ENCODE measurements at places on chromosomes 12 and 14.

GRCh38 chr12:70178038-70178437 is 65.2 kb upstream of the CNOT2 start:
- DNase-seq = no peak

DNA sequence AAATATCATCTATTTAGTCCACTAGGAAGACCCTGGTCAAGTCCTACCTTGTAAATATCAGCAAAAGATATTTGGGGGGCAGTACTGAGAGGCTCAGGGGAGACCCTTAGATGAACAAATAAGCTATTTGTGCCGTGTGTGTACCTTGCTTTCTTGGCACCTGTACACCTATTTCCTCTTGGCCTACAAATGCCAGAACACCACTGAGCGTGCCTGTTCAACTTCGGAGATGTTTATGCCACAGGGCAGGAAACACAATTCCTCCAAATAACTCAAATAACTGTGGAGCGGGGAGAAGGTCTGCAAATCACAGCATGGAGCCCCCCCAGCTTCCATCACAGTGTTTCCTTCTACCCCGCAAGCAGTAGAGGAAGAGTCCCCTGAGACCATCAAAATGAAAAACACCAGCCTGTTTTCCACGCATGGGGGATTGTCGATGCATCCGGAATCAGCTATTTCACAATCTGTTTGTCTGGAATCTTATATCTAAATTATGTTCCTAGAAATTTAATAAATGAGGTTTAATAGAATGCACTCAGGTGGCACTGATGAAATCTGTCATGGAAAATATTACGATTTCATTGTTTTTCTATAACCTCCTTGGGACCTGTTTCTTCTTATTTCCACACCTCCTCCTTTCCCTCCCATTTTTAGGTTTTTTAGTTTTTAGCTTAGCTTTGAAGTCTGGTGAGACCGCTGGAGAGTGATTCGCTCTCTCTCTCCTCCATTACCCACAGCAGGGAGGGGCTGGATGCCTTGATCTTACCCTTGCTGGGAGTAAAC is 254.0 kb upstream of the SRRM4 start:
- DNase-seq = no peak

DNA sequence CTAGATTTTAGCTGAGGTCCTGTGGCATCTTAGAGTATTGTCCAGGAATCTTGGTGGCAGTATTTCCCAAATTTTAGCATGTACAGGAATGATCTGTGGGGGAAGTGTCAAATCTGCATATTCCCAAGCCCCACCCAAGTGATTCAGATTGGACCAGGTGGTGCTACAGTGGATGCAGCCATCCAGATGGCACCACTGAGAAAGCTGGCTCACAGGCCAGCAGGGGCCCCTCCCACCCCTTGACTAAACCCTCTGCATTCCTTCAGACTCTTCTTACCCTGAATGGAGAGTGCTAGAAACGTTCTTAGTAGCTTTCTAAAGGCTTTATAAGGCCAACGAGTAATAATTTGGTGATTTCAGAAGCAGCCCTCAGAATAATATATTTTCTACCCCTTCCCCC is 255.2 kb downstream of the NRXN3 start:
- DNase-seq = no peak

DNA sequence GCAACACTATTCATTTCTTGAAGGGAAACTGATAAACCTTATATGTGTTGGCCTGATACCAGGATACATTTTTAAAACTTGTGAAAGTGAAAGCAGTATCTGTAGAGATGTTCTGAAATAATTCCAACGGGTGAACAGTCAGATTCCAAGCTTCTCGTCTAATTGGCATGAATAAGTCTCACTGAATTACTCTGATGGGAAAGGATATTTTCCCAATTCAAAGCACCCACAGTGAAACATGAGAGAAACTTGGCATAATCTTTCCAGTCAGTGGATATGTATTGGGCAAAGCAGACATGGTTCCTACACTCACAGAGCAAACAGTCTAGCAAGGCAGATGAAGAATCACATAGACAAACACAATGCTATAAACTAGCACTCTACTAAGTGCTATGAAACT is 413.1 kb downstream of the MED13L start:
- no peak for DNase-seq

DNA sequence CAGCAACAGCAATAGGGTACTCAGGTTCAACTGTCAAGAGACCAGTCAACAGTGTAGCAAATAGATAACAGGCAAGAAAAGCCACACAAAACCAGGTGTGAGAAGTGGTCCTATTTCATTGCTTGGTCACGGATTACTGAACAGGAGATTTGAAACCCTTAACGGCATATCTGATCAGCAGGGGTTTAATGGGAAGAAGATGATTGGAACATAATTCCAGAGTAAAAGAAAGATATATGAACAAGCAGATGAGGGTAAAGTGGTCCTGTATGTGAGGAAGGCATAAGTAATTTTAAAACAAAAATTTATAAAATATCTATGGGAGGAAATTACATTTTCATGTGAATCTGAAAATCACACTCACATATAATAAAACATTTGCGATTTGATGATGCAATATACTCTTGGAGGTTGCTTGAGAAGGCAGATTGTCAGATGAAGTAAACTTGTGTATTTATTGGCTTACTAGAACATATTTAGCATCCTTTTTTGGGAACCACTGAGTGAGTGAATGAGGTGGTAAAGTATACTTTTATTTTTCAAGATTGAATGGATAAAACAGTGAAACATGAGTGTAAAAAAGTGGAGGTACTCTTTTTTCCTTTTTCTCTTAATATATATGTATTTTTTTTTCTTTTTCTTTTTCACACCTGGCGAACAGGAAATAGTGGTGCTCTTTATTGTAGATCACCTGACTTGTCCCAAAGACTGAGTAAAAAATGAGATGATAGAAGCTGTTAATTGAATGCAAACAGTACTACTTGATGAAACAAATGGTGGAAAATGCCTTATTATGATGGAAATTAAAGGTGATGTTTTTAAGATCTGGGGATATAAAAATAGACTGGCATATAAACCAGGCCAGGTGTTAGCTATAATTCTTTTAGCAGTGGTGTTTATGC is 21.6 kb upstream of the SDR39U1 start:
- DNase-seq = peak; percentile 28

DNA sequence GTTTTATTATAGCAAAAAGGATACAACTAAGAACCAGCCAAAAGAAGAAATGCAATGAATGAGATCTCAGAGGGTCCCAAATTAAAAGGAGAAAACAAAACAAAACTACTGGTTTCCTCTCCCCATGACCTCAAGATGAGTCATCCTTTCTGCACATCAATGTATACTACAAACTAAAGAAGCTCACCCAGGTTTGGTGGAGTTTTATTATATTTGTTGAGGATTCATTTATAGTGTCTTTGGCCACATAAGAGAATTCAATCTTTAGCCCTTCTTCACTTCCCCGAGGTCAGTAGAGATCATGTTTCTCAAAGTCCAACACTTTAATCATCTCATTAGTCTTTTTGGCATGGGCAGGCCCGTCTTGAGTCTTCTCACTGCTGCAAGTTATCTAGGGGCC is 210.6 kb downstream of the SLC6A15 start:
- no peak for DNase-seq

DNA sequence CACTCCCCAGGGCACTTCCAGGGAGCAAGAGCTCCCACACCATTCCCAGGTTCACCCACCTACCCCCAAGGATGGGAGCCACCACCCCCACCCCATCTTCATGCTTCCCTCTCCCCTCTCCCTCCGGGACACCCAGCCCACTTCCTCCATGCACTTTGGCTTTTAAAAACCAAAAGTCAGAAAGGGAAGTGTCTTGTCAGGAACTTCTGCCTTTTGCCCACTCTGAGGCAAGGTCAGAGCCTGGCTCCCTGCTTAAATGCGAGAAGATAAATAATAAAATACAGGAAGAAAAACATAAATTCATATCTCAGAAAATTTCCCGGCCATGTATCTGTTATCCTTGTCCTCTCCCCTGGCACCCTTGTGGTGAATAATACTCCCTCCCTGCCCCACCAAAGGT is 81.6 kb downstream of the PTGER2 start:
- no peak for DNase-seq

GRCh38 chr12:130764475-130765185 is 48.5 kb upstream of the RIMBP2 start:
- no peak for DNase-seq

GRCh38 chr14:51650716-51651387 is 858 bp upstream of the FRMD6 start:
- DNase-seq = no peak

DNA sequence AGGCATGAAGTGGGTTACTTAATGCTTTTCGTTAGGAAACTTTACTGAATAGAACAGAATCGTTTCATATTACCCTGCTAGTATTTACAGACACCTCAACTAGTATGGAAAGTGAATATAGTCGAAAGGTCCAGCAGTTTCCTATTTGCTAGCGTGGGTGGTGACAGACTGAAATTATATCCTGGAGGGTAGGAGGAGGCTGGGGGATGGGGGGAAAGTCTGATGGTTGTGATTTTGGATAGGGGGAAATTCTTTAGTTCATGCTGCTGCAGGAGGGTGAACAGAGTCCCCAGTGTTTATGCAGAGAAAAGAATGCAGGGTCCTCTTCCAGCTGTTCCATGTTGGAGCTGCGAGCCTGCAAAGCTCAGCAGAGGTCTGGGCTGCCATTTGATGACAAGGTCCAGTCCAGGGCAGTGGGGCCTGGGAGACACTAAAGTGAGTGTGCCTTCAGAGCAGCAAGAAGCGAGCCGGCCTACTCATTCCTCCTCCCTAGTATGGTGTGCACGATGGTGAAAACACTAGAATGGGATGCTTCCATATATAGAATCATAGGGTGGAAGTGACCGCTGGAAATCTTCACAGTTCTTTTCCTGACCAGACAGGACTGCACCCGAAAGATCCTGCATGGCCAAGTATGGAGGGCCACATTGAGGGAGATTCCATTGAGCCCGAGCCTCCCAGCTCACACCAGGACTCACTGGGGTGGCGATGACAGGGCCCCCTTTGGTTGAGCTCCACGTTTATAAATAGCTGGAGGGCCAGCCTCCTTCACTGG is 2.1 kb downstream of the SAMD4A start:
- DNase-seq = no peak

DNA sequence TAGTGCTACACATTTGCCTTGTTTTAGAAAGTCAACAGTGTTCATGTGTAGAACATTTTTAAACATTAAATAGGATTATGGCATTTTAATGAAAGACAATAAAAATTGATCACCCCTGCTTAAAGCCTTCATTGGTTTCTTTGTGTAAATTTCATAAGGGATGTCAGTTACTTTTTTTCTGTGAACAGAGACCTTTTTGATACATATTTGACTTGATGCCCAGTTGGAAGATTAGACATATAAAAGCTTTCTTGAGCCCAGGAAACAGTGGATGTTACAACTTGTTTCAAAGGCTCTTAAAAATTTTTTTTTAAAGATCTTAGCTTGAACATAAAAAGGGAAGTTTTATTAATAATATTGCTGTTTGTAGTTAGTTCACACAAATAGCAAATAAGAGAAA is 168.7 kb upstream of the PDZRN4 start:
- DNase-seq = no peak

DNA sequence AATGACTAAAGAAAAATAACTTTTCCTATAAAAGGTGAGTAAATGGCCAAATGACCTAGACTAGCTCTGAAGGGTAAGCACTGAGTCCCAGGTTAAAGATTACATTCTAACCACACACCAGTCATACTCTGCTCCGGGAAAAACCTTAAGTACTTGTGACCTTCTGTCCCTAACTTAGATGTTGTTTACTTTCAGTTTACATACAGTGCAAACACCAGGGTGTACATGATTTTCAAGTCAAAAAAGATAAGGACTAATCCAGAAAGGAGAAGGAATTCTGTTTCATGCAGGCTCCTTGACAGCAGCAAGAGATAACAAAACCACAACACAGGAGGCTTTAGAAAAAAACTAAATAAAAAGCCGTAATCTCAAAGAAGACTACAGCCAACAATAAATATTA is 174.2 kb downstream of the PPM1H start:
- no peak for DNase-seq

DNA sequence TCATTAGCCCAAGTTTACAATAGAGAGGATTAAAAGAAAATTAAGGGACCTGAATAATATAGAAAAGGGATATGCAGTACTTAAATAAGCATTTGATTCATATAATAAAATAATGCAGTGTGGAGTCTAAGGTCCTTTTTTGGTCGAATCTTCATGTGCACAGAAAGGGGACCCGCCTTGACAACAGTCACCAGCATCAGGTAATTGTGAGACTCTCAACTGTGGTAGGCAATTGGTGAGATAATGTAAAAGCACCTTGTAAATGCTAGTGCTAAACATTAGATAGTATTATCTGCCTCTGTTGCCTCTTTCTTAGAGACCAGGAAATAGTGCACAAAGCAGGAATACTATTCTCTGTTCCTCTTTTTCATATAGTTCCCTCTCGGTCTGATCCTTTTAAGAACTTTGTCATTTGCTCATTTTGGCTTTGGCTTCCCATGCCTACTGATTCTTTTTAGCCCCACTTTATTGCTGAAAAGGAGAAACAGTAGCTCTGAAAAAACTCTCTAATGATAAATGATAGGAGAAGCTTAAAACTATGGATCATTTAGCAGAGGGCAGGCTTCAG is 17.5 kb downstream of the CHPT1 start:
- no peak for DNase-seq

DNA sequence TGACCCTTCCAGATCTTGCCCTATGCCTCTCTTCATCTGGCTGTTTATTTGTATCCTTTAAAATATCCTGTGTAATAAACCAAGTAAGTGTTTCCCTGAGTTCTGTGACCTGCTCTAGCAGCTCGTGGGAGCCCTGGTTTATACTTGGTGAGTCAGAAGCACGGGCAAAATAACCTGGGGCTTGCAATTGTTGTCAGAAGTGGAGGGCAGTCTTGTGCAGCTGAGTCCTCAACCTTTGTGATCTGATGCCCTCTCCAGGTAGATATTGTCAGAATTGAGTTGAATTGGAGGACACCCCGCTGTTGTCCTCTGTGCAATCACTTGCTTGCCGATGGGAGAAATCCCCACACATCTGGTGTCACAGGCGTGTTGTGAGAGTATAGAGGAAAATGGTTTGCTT is 62.5 kb upstream of the PRICKLE1 start:
- no peak for DNase-seq

- no peak for DNase-seq
Measured at GRCh38 chr12:80269803-80270552, 170.6 kb downstream of the OTOGL start.

- DNase-seq = no peak
Measured at GRCh38 chr12:110845339-110845682, 1.5 kb upstream of the CCDC63 start.

- no peak for DNase-seq
Measured at GRCh38 chr14:64089920-64090319, 204.3 kb downstream of the ESR2 start.

- no peak for DNase-seq
Measured at GRCh38 chr12:28424965-28425364, 234.7 kb downstream of the CCDC91 start.
